ENCODE measurements at places on chromosomes 2 and 18.

- no peak for DNase-seq
Measured at GRCh38 chr2:236934656-236935055, 151.0 kb upstream of the COPS8 start.

- DNase-seq = no peak
Measured at GRCh38 chr2:4356541-4356940, 653.2 kb downstream of the DCDC2C start.

DNA sequence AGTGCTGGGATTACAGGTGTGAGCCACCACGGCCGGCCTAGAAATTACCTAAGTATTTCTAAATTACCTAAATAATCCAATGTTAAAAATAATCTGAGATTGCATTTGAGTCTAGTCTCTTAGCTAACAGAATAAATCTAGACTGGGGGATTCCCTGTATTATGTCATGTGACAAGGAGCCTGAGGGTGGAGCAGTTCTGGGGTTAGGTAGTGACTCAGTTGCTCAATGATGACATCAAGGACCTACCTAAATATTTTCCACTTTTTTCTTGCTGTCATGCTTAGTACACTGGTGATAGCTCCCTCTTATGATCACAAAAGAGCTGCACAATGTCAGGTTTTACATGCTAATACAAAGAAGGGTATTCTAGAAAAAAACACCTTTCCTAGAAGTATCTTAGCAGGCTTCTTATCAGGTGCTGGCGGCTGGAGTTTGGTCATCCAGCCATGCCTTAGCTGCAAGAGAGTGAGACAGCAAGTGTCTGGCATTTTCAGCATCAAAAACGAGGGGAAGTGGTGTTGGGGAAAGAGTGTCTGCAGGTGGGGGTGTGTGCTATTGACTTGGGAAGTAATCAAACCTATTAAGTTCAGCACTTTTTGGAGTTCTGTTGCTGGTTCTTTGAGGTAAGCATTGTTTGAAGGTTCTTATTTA, 17.5 kb upstream of the CEP192 start:
- DNase-seq = no peak

DNA sequence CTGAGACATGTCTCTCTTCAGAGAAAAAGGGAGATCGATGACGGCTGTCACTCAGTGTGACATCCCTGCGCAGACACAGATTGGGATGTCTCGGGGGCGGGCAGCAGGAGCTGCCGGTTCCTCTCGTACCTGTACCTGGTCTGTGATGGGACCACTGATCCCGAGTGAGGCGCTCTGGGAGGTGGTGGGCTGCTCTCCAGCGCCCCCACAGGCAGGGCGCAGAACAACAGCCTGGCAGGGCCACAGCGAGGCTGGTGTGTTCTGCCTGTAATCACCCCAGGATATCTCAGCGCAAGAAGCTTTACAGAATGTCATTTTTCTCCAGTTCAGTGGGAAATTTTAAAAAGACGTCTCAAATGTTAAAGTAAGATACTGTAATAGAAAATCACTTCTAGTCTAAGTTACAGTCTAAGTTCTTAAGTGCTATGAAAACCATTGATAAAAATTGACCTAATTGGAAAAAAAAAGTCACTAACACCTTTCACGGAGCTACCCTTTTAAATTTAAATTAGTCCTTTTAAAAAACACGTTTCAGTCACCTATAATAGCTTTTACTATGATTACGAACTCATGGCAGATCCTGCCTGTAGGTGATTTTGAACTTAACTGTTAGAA, 189.8 kb downstream of the SNTG2 start:
- no peak for DNase-seq

DNA sequence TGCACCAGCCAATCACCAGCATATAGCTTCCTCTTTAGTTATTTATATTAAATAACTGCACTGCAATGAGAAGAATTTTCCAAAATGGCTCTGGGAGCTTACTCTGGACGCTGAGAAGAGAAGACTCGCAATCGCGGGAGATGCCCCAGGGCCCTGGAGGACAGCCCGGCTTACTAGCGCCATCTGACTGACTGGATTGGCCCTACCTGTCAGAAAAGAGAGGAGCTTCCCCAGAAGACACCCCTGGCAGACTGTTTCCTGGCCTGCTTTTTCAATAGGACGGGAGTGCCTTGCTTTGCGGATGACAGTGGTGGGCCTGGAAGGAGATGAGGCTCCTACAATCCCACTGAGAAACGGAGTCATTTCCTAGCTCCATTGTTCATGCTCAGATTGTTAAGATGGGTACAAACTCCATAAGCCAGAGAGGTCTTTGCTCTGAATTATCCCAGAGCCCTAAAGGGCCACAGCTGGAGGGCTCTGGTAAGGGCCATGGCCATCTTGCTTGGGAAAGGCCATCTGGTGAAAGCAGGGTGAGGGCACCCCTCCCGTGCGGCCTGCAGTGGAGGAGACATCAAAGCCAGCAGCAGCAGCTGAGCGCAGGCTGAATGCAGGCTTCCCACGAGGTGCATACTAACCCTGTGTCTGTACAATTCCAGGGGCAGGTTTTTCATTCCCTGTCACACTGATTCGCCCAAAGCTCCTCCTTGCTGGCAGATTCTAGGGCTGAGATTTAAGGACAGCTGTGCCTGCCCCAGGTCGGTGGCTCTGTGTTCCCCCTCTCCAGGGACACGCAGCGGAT, 92.1 kb downstream of the GALR1 start:
- DNase-seq = no peak

- no peak for DNase-seq
Measured at GRCh38 chr2:3434654-3435053, 55.2 kb downstream of the TRAPPC12 start.

DNA sequence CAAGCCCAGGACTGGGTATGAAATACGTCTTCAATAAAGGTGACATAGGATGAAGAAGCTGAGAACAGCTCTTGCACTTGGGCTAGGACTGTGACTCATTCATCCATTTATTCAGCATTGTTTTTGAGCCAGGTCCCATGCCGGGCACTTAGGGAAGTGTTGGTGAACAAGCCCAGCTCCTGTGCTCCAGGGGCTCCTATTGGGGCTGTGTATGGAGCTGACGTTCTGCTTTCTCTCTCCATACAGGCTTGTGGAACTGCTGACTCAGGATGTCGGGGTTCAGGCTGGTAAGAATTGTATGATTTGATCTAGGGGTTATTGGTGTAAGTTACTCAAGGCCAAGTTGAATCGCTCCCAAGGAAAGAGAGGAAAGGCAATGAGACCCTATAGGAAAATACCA, 24.0 kb downstream of the MYO7B start:
- DNase-seq = no peak

GRCh38 chr18:33951031-33951430, 273.7 kb downstream of the NOL4 start:
- no peak for DNase-seq

- no peak for DNase-seq
Measured at GRCh38 chr2:135821190-135821589, 15.8 kb downstream of the LCT start.

- no peak for DNase-seq
Measured at GRCh38 chr18:3319399-3319798, 57.5 kb downstream of the MYL12B start.

DNA sequence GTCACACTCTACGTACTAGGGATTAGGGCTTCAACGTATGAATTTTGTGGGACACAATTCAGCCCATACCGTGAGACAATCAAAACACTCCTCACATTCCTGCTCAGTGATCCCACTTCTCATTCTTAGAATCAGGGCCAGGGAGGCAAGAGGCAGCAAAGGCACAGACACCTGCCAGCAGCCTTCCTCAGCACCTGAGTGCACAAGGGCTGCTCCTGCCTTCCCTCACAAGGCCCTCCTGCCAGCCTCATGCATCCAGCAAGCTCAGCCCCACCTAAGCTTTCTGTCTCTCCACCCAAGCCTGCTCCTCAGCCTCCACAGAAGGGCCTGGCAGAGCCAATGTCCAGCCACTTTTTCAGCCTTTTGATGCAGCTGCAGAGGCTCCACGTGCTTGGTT, 141.6 kb downstream of the SP3 start:
- DNase-seq = no peak

GRCh38 chr2:225650041-225650440, 250.5 kb downstream of the NYAP2 start:
- DNase-seq = no peak

- DNase-seq = peak; percentile 34
Measured at GRCh38 chr18:44943311-44943881, 262.7 kb downstream of the SETBP1 start.

DNA sequence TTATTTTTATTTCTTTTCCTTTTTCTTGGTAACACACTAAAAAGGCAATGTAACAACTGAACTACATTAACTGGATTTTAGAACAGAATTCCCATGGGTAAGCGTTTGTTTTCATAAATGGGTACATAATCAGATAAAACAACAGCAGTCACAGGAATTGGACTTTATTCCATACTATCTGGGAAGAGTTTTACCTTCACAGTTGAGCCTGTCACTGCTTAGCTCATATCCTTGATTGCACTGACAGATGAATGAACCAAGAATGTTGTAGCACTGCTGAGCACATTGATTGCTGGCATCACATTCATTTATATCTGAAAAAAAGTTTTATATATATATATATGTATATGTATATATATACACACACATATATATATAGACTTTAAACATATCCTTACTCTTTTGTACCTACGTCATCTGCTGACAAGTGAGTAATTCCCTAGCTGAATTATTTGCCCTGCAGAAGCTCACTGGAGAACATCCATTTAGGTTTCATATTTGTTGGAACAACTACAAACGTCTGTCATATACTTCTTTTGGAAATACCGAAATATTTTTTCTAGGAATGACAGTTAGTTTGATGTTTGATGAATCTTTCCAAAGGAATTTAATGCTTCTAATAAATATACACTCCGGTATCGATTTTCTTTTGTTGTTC, 47.0 kb downstream of the EFEMP1 start:
- DNase-seq = no peak

- DNase-seq = no peak
Measured at GRCh38 chr18:75214766-75215510, 4.3 kb downstream of the TSHZ1 start.

- DNase-seq = no peak
Measured at GRCh38 chr18:51051105-51051712, 21.2 kb downstream of the SMAD4 start.

DNA sequence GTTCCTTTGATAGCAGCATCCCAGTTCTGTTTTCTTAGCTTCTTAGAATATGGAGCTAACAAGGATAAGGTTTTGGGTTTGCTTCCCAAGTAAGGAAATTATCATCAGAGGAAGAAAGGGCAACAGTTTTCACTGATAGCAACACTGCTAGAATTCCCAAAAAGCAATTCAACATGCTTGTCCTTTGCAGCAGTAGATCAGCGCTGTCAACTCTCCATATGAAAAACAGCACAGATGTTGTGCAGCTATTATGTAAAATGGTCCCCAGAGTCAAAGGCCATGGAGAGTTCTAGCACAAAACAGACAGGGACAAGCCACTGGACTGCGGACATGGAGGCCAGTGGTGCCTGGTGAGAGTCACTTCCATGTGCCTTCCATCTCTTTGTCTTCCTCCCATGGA, 135.9 kb upstream of the RNF152 start:
- no peak for DNase-seq

DNA sequence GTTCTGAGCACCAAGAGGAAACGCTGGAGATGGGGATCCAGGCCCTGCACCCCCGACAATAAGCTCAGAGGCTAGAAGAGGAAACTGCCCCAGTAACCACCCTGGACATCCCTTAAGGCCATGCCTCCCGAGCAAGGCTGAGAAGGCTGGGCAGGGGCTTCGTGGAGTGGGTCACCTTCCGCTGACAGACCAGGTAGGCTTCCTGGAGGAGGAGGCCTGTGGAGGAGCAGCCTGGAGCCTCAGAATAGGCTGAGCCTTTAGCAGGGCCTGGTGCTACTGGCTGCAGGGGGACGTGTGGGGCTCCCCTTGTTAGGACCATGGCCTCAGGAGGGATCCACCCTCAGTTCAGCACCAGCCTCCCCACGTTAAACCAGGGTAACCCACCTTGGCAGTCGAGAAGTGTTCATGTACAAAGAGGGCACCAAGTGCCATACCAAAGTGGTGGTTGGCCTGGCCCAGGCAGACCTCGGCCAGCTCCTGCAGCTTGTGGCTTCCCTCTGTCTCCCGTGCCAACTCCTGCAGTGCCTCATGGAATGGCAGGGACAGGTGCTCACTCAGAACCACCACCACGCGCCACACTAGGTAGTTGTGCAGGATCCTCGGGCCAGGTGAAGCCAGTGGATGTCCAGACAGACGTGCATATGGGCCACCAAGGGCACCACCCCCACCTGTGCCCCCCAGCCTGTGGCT, 28.5 kb upstream of the ALPP start:
- DNase-seq = no peak

DNA sequence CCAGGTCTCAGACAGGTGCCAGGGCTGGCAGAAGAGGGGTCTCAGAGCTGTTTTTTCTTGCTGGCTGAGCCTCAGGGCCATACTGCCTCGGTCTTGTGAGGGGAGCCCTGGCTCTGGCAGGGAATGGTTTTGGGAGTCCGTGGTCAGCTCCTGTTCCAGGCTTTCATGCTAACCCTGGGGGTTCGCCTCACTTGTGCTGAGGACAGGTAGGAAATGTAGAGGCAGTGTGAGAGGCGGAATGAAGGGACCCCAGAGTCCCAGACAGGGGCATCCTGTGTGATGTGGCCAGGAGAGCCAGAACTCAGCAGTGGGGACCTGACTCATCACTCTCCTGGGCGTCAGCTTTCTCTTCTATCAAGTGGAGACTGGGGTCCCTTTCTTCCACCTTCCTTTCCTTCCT, 5.7 kb upstream of the CELF4 start:
- DNase-seq = no peak

DNA sequence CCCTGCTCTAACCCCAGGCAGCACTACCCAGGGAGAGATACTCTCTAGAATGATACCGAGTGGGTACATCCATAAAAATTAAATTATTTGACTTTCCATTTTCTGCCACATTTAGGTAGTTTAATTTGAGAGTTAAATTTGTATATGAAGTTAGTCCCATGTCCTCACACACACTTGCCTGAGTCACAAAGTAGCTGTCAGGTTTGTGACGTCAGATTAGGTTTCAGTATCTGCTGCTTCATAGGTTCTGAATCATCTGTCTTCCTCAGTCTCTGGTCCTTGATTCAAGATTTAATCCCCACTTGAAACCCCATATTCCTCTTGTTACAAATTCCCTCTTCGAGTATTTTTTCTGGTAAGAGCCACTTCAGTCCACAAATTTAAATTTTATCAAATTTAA, 738.6 kb upstream of the FAM98A start:
- no peak for DNase-seq

GRCh38 chr2:151176661-151177060, 85.0 kb downstream of the RBM43 start:
- DNase-seq = no peak

- DNase-seq = peak; percentile 34
Measured at GRCh38 chr2:68110102-68110501, 47.3 kb upstream of the C1D start.

GRCh38 chr2:3248754-3249475, 128.7 kb downstream of the EIPR1 start:
- no peak for DNase-seq

- DNase-seq = no peak
Measured at GRCh38 chr18:35032113-35032512, 9.1 kb upstream of the MAPRE2 start.
